ENCODE measurements at places on chromosomes 4 and X.

GRCh38 chrX:141897690-141898089 lies 6.0 kb upstream of the MAGEC1 start:
- no peak for DNase-seq

DNA sequence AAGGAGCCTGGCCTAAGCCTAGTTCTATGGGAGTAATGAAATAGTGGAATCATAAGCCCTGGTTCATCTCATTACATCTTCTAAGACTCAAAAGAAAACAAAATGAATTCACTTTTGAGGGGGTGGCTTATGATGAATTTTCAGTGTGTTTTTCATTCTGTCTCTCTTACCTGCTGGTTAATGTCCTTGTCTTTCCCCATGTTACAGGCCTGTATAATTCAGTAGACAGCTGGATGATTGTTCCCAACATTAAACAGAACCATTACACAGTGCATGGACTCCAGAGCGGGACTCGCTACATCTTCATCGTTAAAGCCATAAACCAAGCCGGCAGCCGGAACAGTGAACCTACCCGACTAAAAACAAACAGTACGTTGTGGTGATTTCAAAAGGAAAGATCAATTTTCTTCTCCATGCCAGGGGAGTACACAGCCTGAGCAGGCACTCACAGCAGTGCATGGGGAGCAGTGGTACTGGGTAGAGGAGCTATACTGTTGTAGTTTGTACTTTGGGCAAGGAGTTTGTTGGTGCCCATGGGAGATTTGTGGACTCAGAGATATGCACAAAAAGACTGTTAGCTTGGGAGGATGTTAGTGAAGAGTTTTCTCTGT lies 57.9 kb downstream of the TEX13B start:
- no peak for DNase-seq

GRCh38 chrX:70183091-70183490 lies 5.8 kb downstream of the DGAT2L6 start:
- no peak for DNase-seq

DNA sequence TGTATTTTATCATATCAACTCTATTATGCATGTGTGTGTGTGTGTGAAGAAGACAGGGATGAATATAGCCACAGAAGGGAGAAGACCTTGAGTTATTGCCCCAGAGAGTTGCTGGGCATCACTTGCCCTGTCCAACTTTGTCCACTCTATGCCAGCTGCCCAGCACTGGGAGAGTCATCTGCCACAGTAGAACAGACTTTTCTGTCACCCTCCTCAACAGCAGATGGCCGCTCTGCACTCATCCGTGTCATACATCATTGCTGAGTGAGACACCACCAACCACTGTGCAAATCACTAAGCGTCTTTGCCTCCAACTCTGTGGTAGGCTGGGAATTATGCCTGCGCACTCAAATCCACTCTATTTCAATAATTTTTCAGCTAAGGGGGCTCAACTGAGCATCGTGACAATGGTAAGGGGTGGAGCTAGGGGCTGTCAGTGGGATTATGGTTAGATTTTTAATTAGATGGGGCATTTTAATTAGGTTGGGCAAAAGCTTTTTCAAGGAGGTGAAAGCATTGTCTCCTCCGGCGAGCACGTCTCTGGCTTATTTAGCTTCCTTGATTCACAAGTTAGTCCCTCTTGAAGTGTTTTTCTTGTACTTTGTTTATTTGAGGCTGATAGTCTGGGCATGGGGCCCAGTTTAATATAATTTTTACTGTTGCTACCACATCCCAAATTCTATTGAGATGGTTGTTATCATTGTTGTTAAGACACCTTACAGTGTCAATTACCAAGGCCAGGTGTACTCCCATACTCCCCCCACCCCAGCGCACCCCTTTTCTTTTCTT lies 100.1 kb upstream of the KLF3 start:
- no peak for DNase-seq

DNA sequence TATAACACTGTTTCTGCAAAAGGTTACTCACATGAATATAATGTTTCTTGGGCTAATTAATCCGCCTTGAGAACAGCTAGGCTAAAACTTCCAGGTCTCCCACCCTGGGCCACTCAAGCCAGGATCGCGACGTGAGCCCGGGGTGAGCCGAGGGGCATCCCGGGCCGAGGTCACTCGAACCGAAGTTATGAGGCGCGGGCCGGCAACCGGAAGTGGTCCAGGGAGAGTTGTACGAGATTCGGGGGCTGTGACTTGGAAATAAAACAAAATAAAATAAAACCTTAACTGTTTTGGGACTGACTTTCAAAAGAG lies 317 bp downstream of the CMC4 start:
- DNase-seq = no peak

GRCh38 chrX:15816438-15816809 lies 26.1 kb downstream of the ZRSR2 start:
- DNase-seq = no peak

DNA sequence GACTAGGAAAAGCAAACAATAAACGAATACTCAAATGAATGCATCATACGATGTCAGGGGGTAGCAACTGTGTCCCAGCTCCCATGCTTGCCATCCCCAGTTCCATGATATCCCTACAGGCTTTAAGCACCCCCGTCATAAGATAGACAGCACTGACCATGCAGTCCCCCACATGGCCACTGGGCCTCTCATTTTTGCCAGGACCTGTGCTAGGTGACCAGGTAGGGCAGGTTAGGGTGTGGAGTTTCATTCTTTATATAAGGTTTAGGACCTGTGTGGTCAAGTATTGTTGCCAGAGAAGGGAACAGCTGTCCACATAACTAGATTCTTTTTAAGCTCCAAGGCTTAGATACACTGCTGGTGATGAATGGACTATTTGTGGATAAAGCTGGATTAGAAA lies 9.7 kb downstream of the PPEF2 start:
- no peak for DNase-seq

DNA sequence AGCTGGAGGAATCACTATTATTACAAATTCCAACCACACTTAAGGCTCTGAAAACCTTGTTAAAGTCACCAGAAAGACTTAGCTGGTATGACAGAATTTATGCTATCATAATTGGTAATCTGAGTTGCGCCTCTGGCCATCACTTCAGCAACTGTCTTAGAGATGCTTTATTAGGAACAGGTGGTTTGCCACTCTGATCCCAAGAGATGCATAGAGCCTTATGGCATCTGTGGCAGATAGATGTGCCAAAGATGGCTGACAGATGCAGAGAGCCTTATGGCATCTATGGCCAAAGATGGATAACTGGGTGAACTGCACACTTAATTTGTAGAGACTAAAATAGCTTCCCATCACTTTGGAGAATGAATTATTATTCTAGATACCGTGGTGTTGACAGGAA lies 32.3 kb upstream of the PLAC8 start:
- no peak for DNase-seq

- DNase-seq = no peak
These were observed 13.5 kb downstream of the SNCA start for GRCh38 chr4:89823416-89823815.

DNA sequence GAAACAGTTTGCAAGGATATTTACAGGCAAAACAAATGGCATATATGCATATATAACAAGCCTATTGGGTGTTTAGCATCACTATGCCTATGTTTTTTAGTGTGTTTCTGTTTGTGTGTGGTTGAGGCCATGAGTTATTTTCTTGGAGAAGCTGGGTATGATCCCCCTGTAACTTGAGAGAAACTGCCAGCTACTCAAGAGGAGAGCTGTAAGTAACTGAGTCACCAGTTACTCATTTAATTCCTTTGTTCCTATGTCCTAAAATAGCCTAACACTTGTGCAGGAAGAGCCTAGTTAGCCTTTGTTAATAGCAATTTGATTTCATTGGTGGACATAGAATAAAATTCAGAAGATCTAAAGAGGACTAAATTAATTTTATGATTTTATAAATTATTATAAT lies 79.1 kb downstream of the PWWP3B start:
- DNase-seq = no peak

- DNase-seq = no peak
These were observed 221.7 kb downstream of the CXXC4 start for GRCh38 chr4:104272966-104273365.

- DNase-seq = no peak
These were observed 456.0 kb upstream of the FAM241A start for GRCh38 chr4:111689214-111689613.

GRCh38 chrX:43847352-43847751 lies 34.9 kb downstream of the MAOB start:
- no peak for DNase-seq

GRCh38 chrX:129780441-129781105 lies 824 bp downstream of the SASH3 start:
- DNase-seq = no peak

GRCh38 chr4:17811078-17811603 lies 362 bp downstream of the NCAPG start:
- DNase-seq = no peak

DNA sequence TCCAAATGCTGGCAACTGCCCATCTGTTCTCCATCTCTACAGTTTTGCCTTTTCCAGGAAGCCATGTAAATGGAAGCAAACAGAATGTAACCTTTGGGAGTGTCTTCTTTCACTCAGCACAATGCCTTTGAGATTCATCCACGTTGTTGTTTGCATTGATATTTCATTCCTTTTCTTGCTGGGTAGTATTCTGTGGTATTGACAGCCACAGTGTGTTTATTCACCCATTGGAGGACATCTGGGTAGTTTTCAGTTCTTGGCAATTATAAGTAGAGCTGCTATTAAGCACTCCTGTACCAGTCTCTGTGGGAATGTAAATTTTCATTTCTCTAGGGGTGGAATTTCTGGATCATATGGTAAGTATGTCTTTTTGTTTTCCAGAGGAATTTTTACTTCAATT lies 194.3 kb upstream of the RPS6KA3 start:
- no peak for DNase-seq

DNA sequence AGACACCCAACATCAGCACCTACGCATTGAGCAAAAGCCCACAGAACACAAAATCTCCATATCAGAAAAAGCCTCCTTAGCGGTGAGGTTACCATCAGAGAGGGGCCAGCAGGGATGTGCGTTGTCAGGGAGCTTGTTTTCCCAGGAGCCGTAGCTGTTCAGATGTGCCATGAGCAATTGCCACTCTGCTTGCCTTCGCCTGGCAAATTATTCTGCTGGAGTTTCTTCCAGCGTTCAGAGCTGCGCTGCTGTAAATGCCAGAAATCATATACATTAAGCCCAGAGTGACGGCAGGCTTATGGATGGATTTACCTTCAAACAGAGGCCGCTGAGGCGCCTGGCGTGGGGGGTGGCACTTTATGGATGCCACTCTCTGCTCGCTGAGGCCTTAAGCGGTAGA lies 632.3 kb downstream of the BCOR start:
- DNase-seq = no peak

DNA sequence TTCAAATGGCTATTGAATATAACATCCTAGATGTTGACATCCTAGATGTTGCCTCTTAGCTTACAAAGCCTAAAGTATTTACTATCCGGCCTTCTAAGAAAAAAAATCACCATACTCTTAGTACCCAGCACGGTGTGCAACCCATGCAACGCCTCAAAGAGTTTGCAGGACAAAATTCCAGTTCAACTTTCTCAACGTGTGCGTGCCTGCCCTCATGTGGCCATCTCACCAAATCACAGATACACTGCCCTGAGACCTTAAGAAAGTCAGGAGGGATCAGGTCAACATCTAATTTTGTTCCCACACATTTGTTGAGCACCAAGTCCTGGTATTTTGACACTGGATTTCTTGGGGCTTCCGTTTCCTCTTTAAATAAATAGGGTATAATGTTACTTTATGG lies 68.3 kb downstream of the CRMP1 start:
- no peak for DNase-seq

- no peak for DNase-seq
These were observed 58.3 kb downstream of the MID1IP1 start for GRCh38 chrX:38859602-38860001.

- no peak for DNase-seq
These were observed 279.2 kb upstream of the NOCT start for GRCh38 chr4:138736362-138736761.

- no peak for DNase-seq
These were observed 63.5 kb downstream of the PJA1 start for GRCh38 chrX:69101683-69102251.

GRCh38 chr4:82256718-82257117 lies 117.1 kb downstream of the HNRNPD start:
- no peak for DNase-seq

GRCh38 chrX:1751781-1752180 lies 136.9 kb downstream of the ASMT start:
- DNase-seq = no peak

GRCh38 chrX:69309074-69309792 lies 144.0 kb upstream of the PJA1 start:
- DNase-seq = no peak

GRCh38 chr4:2787230-2788100 lies 5.4 kb upstream of the SH3BP2 start:
- no peak for DNase-seq

DNA sequence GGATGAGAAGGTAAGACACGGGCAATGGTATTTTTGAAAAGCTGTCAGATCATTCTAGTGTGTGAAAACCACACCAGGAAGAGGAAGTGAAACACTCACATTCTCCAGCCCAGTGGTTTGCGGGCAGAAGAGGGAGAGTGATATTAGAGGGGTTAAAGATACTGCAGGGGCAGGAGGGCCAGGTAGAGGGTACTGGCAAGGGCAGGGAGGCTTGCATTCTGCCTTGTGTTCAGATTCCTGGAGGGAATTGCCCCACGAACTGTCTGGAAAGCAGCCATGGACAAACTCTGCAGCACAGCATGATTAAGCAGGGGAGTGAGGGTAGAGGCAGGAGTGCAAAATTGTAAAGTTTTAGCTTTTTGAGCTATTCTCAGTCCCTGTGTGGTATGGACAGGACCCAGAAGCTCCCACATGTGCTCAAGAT lies 30.9 kb downstream of the NIPAL1 start:
- no peak for DNase-seq

DNA sequence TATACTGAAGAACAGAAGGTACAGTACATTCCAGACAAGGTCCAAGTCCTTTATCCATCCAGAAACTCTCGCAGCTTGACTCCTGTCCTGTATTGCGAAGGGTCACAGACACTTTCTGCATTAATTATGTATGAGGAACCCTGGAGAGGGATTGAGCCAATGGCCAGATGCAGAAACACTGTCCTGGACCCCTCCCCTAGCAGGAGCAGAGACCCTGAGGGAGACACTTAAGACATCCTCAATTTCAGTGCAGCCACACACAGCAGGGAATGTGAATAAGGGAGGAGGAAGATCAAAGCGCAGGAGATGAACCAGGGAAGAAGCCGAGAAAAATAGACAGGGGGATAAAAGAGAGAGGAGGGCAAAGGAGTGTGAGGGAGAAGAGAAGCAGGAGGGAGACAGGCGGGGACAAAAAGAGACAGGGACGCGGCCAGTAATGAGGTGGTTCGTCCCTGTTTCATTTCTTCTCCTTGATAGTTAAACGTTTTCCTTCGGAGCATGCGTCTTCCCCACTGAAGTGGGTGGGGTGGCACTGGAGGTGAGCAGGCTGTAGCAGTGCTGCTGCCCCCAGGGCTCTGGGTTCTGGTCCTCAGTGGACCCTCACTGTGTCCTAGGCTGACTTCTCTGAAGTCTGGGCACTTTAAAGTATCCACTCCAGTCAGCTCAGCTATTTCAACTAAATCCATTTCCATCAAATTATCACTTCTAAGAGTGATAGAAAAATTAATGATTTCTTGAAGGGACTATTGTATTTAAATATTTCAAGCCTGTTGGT lies 356.4 kb upstream of the NOCT start:
- no peak for DNase-seq

Data from T follicular helper cell (primary cell).